Activated CD4-positive, alpha-beta T cell treated with anti-CD3 and anti-CD28 coated beads for 36 hours (primary cell): ENCODE measurements at places on chromosomes 13 and 19. TPM values are rescaled to one million over a fixed set of nuclear protein-coding genes. Genes with fewer than 3 reads are reported as not detected.

The P2RY11 gene
- total RNA-seq: 46.4 TPM

The SIGLEC12 gene
- 1.9 TPM for total RNA-seq

- DNase-seq: no peak
These were observed 648.0 kb downstream of the DACH1 start for GRCh38 chr13:71218960-71219359.

- peak; percentile 23 for DNase-seq
These were observed 450 bp downstream of the NDUFA11 start for GRCh38 chr19:5903056-5903623.
